Thoracic aorta (tissue), 2 donors: ENCODE measurements at places on chromosomes 16 and 17.

- no peak for DNase-seq
Measured at GRCh38 chr17:68346448-68346847, 55.2 kb downstream of the ARSG start.

DNA sequence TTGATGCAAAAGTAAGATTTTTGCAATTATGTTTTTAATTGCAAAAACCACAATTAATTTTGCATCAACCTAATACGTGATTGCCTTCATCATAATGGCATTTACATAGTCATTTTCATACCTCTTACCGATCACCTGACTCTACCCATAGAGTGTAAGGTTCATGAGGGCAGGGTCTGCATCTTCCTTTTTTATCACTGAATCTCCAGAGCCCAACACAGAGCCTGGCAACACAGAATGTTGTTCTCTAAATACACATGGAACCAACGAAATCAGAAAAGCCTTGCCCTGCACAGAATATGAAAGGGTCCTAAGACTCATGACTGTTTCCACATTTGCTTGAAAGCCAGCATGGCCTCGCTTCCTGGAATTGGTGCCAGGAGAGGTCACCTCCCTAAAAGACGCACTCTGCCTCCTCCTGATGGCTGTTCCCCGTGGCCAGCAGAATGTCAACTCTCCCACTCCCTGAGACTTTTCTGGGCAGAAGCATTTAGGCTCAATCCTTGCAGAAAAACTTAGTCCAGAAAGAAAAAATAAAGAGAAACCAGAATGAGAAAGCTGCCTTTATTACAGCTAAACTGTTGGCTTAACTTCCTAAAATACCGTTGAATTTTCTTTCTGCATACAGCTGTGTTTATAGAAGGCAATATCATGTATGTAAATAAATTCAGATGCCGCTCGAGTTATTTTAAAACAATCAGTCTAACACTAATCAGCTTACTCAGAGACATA lies 327.8 kb upstream of the MAF start:
- DNase-seq = no peak

DNA sequence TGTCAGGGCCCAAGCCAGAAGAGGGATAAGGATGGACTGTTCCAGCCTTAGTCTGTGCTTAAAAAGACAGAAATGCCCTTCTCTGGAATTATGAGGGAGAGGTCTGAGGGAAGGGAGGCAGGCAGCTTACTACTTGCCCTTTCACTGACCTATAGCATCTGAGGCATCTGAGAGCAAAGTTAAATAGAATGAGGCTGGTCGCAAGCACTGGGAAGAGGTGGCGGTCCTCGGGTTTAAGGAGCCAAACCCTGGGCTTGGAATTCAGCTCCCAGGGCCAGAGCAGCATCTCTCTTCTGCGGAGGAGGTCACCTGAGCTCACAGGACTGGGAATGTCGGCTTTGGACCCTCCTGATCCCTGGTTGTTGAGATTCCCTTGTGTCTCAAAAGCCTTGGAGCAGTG lies 3.1 kb upstream of the LIMD2 start:
- DNase-seq = no peak

DNA sequence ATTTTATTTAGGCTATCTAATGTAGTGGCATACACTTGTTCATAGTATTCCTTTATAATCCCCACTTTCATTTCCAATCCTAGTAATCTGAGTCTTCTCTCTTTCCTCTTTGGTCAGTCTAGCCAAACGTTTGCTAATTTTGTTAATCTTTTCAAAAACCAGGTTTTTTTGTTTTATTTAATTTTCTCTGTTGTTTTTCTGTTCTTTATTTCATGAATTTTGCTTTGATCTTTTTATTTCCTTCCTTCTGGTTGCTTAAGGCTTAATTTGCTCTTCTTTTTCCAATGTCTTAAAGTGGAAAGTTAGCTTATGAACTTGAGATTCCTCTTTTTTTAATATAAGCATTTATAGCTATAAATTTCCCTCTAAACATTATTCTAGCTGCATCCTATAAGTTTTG lies 68.9 kb downstream of the NACA2 start:
- DNase-seq = no peak

DNA sequence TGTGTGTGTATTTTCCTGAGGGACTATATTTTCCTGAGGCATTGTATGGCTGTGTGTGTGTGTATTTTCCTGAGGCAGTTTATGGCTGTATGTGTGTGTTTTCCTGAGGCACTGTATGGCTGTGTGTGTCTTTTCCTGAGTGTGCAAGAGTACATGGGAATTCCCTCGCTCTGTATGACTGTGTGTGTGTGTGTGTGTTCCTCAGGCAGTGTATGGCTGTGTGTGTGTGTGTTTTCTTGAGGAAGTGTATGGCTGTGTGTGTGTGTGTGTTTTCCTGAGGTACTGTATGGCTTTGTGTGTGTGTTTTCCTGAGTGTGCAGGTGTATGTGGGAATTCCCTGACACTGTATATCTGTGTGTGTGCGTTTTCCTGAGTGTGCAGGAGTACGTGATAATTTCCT lies 4.1 kb downstream of the ZNF778 start:
- no peak for DNase-seq

GRCh38 chr17:77420804-77421629 lies 280.2 kb downstream of the SEC14L1 start:
- DNase-seq = no peak

DNA sequence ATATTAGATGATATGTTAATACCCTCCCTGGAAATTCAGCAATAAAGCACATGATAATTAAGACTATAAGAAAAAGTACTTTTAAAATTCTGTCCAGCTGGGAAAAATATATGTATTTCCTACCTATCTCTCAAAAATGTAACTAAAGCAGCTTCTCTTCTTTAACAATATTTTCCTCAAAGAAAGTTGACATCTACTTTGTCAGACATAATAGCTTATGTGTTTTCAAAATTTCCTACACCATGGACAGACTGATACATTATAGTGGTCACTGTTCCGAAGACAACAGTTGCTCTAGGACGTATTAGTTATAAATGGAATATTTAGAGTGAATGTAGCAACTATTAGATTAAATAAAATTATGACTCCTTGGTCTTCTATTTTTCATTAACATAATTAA lies 131.4 kb upstream of the NACA2 start:
- no peak for DNase-seq
